Naive B cell (primary cell): ENCODE measurements at places on chromosomes 2 and 18.

DNA sequence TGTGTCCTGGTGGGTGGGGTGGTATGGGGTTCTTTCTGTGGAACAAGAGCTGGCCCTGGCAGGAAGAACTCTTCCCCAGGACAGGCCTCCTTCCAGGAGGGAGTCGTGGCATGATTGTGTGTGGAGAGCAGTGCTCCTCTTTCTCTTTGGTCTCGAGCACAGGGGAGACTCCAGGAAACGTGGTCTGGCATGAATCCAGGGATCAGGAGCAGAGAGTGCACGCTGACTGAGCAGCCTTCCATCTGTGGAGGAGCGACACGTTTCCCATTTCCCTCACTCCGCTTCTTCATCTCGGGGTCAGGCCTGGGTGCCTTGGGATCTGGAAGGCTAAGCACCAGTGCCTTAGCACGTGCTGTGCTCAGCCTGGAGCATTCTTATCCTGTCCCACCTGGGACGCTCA is 132.0 kb upstream of the HDAC4 start:
- DNase-seq = no peak

DNA sequence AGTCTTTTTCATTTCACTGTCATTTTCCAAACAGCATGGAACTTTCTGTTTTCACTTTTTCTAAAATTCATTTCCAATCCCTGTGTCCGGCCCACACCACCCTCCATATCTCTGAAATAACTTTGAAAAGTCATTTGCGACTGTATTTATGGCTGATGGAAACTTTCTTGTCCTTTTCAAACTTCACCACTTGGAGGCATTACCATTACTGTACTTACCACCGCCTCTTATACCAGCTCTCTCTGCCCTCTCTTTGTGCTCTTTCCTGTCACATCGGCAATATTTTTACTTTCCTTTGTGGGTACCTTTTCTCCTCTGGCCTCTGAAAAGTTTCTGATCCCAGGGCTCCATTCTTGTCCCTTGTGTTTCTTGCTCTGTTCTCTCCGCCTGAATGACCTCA is 39.5 kb upstream of the IL1RL1 start:
- DNase-seq = no peak

- DNase-seq = no peak
Observed at GRCh38 chr18:11464129-11464528, 145.3 kb upstream of the SLC35G4 start.

- no peak for DNase-seq
Observed at GRCh38 chr2:180722551-180723239, 257.7 kb upstream of the UBE2E3 start.

DNA sequence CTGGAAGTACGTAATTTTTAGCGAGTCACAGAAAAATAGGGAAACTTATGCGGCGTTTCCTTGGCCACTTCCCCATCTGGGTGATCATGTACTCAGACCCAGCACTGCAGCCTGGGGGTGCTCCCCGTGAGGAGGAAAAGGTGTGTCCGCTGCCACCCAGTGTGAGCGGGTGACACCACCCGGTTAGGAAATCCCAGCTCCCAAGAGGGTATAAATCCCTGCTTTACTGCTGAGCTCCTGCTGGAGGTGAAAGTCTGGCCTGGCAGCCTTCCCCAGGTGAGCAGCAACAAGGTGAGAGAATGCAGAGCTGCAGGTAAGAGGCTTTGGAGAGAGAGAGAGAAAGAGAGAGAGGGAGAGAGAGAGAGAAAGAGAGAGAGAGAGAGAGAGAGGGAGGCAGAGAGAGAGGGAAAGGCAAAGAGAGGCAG is at the start of gene IL1R2:
IL1R2 (plus strand) TSS at position 240 of the 425 bp plus-strand sequence. CDS start 16,616 bp downstream, outside the sequence.
- no peak for DNase-seq

GRCh38 chr2:33219850-33220275 is 256.6 kb upstream of the RASGRP3 start:
- DNase-seq = no peak

GRCh38 chr18:70499218-70499691 is 210.4 kb downstream of the SOCS6 start:
- DNase-seq = no peak

DNA sequence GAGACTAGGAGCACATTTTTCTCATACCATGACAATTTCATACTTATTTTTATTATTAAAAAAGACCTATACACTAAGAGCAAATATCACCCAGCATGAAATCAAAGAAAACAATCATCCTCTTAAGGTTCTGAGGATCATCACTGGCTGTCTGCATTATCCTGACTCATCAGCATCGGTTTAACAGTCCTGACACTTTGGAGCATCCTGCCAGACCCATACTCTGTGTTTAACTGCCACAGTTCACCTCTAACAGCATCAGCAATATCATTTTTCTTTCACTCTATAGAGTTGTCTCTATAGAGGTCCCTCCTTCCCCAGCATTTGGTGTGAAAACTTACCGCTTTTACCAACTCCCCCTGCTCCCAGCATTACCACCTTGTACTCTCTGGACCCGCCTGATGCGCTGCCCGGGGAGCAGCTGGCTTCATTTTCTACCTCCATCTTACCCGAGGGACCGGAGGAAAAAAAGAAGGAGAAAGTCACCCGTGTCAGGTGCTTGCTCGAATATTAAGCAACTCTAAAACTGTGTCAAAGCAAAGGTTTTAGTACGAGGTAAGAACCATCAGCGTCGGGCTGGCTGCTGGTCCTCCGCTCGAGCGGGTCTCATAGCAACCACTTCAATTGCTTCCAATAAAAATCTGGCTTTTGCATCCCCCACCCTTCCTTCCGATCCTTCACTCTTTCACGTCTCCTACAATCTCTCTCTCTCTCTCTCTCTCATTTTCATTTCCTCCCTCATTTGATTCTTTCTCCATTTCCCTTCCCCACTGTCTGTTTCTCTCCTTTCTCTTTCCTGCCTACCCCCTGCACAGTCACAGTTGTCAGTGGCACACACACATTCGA is at the start of gene RIT2:
RIT2 (minus strand) TSS at position 610 of the 846 bp plus-strand sequence.
- no peak for DNase-seq

- peak; percentile 4 for DNase-seq
Observed at GRCh38 chr2:57497489-57498096, 549.0 kb upstream of the VRK2 start.

DNA sequence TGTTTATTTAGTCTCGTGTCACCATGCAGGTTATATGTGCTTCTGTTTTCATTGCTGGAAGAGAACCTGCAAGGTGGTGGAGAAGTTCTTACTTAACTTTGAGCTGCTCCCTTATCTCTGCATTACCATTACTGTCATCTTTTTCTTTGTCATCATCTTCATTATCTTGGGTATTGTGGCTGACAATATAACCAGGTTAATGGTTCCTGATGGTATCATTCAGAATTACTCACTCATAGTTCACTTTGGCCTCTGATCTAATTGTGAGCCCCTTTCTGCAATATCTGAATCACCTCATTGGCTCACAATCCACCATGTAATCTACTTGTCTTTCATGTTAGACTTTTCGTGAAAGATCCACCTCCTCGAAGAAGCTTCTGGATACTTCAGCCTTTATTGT is 5.0 kb downstream of the CD28 start:
- DNase-seq = no peak

GRCh38 chr2:137772451-137772850 is 191.8 kb upstream of the HNMT start:
- DNase-seq = no peak

DNA sequence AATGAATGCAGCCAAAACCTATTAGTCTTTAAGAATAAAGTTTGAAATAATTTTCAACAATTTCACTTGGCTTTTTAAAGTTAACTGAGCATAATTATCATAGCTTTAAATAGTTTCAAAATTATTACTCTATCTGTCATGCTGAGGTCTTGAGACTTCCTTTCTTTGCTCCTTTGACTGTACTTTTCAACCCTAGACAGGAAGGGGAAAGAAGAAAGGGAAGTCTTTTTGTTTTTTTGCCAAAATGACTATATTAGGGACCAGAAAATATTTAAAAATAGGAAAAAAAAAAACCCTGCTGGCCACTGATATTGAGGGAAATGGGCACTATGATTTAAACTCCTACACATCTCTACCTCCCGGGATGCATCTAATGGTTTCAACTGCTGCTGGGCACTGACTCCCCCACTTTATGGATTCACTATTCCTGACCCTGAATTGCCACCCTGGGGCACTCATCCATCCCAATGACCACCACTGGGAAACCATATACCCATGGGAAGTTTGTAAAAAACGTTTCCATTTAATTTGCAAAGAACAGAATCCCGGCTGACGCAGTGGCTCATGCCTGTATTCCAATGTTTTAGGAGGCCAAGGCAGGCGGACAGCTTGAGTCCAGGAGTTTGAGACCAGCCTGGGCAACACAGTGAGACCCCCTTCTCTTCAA is 50.5 kb downstream of the GAREM1 start:
- no peak for DNase-seq

GRCh38 chr18:33755931-33756560 is 178.0 kb downstream of the ASXL3 start:
- no peak for DNase-seq
